ENCODE measurements at places on chromosomes 6 and 20.

- no peak for DNase-seq
These were observed 138.0 kb downstream of the OPN5 start for GRCh38 chr6:47919875-47920274.

DNA sequence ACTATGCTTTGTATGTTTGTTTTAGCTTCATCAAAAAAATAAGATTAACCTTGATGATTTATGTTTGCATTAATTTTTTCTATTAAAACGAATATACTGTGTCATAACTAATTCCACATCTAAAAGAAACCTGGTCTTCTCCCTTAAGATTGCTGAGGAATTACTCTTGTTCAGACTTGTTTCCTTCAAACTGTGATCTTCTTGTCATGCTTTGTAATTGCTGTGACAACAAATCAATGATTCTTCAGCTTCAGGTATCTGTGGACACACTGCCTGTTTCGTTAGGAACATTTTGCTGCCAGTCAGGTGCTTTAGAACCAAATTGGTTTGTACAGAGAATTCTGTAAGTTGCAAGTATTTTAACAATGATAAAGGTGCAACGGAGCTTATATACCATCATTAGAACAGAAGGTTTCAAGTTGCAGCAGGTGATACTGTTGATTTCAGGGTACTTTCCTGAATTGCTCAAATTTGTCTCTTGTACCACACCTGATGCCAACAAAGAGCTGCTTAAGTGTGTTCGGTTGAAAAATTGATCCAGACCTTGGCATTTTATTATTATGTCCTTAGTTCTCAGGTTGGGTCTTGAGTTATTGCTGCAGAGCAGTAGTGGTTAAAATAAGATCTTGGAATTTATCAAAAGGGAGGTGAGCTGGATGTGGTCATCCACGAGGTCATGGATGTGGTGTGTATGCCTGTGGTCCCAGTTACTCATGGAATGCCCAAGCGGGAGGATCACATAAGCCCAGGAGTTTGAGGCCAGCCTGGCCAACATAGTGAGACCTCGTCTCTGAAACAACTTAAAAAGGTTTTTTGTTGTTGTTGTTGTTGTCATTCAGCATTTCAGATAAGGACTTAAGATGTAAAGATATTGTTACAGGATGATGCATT, 19.5 kb downstream of the SYTL3 start:
- no peak for DNase-seq

- DNase-seq: no peak
These were observed 5.2 kb downstream of the GTSF1L start for GRCh38 chr20:43721429-43722152.

DNA sequence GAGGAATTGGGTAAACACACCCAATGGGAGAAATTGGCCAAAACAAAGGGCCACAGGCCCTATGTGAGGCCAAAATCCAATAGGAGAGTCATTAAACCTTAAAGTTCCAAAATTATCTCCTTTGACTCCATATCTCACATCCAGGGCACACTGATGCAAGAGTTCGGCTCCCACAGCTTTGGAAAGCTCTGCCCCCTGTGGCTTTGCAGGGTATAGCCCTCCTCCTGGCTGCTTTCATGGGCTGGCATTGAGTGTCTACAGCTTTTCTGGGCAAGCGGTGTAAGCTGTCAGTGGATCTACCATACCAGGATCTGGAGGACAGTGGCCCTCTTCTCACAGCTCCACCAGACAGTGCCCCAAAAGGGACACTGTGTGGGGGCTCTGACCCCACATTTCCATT, 160.5 kb downstream of the ADGRG6 start:
- no peak for DNase-seq

DNA sequence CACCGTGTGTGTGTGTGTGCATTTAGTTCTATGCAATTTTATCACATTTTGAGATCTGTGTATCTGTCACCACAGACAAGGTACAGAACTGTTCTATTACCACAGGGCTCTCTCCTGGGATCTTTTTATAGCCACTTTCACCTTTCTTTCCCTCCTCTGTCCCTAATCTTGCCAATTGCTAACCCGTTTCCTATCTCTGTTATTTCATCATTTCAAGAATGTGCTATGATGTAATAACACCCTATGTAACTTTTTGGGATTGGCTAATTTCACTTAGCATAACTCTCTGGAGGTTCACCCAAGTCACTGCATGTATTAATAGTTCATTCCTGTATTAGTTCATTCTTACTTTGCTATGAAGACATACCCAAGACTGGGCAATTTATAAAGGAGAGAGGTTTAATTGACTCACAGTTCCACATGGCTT, 657.7 kb downstream of the QKI start:
- DNase-seq: no peak

DNA sequence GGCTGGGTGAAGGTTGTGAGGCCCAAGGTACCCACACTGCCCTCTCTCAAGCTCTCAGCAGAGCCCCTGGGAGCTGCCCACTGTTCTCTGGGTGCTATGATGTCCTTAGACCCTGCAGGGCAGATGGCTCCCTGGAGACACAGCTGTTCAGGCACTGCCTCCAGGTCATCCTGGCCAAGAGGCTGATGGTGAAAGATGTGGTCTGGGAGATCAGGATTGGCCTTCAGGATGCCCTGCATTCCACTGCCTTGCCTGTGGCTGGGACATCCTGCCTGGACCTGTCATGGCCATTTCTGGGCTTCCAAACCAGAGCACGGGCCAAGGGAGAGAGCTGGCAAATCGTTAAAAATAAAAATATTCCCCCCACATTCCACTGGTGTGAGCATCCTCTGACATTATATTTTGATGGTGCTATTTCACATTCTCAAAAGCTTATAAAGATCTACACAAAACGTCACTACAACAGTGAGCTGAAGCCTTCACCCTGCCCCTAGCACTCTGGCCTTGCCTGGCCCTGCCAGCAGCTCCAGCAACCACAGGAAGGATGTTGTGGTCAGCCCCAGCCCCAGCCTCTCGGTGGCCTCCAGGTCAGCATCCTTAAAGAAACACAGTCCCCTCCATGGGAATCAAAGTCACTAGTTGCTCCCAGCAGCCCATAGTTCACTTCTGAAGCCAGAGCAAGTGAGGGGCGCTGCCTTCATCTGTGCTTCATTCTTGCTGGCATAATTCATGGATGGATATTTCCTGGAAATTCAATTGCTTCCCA, 13.5 kb upstream of the KCNK16 start:
- DNase-seq: peak; percentile 9

DNA sequence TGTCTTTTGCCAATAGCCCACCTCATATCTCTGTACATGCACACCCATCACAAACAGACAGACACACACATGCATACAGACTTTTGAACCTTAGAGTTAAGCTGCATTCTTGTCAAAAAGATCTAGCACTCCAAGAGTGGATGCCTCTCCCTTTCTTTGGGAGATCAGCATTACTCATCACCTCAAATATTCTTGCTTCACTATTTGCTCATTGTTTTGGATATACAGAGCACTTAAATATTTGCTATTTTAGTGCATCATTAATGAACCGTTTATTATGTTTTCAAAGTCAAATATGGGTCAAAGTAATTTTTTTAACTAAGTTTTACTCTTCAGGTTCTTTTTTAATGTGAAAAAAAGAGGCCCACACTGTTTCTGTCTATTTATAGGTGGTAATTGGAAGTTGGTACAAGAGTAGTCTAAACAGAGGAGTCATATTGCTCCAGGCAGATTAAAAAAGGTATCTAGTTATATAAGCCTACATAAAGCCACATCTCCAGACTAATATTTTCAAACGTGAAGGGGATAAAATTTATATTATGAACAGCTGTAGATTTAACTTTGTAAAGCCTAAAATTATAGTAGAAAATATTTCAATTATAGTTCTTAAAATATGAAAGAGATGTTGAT, 102.6 kb downstream of the FLRT3 start:
- no peak for DNase-seq

GRCh38 chr6:2765896-2766766, 938 bp downstream of the WRNIP1 start:
- DNase-seq: peak; percentile 41

DNA sequence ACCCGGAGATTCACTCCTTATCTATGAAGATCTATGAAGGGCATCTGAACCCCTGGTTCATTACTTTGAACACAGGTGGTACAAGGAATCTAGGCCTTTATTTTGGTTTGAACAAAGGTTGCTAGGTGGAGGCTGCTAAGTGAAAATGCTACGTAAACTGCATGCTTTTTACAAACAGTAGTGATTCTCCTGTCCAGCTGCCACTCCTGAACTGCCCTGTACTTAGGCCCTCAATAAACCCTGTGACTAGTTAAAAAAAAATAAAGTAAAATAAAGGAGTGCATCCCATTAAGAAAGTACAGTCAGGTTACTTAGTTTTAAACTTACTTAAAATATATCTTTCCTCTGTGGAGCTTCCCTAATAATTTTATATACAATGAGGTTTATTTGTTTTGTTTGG, 27.7 kb upstream of the ARG1 start:
- DNase-seq: no peak

DNA sequence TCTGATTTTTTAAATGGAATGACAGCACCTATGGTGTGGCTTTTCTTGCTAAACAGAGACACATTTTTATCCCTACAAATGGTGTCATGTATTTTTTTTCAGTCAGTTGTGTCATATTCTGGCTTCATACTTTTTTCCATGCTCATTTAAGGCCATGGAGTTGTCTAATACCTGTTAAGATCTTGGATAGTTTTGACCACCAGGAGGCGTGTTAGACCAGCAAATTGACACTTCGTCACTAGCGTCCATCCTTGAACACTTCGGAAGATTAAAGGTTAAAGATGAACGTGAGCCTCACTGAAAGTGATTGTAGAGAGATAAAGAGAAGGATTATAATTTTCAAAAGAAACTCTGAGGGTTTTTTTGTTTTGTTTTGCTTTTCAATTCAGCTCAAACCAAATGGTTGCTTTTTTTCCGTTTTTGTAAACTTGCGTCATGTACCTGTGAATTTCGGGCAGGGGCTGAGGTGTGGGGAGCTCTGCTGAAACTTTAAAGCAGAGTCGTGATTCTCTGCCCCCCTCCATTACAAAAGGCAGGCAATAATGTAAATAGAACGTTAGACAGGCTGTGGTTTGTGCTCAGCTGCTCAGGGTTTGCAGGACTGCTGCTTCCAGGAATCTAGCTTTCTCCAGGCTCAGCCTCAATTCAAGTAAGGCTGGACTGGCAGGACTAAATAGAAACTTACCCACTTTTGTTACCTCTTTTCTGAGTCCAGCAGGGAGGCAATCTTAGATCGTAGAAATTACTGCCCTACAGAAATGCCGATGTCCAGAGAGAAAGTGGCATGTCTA, 245.1 kb downstream of the FOXA2 start:
- DNase-seq: peak; percentile 14

- no peak for DNase-seq
These were observed 59.9 kb downstream of the SLC22A2 start for GRCh38 chr6:160198606-160199211.

- DNase-seq: no peak
These were observed 15.7 kb downstream of the ATG5 start for GRCh38 chr6:106309766-106310373.

DNA sequence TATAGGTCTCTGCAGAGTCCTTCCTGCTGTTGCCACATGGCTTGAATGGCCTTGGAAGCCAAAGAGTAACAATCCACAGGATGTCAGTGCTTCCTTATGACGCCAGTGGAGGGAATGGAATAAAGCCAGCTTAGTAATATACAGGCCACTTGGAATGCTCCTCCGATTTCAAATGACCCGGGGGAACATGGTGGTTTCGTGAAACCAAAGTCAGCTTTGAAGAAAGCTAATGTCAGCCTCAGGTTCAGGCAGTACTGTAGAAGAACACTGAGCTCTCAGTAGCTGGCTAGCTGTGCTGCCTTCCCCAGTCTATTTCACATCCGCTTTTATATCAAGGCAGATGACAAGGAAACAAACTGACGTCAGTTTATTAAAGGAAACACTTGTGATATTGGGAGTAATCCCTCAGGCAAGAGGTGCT, 189.1 kb downstream of the DTNBP1 start:
- DNase-seq: no peak

DNA sequence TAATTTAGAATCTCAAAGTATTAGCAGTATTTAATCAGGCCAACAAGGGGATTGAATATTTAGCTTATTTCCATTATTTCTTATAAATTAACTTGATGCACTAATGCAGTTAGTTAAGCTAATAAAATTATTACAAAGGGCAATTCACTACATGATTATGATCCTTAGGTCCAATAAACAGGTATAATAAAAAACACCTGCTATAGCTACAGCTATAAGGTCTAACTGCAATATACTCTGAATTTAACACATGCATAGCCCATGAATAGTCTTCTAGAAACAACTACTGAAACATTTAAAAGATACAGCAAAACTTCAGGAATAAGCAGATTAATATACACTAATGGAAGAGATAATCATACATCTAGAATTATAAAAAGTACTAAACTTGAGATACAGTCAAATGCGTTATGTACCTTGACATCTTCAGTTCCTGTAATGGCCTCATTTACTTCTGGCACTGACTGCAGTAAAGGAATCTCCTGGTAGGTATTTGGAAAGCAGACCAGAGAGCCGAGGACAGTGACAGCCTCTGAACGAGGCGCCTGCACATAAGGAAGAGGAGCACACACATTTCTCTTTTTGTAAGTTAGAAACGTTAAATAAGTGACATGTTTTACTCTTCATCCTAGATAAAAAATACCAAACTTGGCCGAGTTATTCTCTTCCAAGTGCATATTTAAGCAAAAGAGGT, 168.5 kb downstream of the INSM1 start:
- no peak for DNase-seq

- no peak for DNase-seq
These were observed 21.7 kb upstream of the RFPL4B start for GRCh38 chr6:112325444-112325843.

GRCh38 chr6:98831959-98832283, 2.5 kb upstream of the POU3F2 start:
- DNase-seq: no peak

DNA sequence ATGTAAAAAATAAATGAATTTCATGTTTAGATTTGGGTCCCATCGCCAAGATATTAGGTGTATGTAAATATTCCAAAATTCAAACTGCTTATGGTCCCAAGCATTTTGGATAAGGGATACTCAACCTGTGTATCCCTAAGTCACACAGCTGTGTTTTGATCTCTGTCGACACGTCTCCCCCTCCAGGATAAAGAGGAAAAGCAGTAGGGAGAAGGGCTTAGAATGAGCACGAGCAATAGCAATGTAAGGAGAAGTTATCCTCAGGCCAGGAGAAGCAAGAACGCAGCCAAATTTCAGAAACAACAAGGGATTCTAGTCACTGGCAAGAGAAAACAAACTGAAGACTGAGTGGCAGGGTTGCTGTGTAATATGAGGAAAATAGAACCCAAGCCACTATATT, 181.2 kb downstream of the AIG1 start:
- no peak for DNase-seq

DNA sequence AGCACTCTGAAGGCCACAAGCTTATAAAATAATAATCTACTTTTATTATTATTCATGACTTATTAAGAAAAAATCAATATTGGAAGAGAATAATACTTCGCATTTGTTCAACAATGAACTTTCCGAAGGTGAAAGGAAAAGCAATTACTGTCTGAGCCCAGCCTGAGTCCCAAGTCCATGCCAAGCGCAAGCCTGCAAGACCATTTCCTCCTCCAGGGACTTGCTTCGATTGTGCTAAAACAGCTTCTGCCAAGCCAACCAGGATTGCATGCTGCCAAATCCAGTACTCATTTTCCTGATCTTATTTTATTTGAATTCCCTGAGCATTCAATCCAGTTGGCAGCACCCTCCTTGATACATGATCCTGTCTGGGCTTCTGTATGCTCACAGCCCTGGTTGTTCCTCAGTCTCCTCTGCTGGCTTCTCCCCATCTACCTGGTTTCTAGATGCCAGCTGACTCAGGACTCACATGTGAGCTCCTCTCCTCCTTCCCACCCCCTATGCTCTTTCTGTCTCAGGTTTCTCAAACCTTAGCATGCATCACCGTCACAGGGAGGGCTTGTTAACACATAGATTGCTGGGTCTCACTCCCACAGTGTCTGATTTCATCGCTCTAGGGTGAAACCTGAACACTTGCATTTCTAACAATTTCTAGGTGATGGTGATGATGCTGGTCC, 55.9 kb upstream of the PSMF1 start:
- peak; percentile 4 for DNase-seq
